Activated T-helper 2 cell treated with anti-CD3 and anti-CD28 coated beads, Interferon-gamma antibody, Interleukin-2, Interleukin-4, amounts not matched to agents 10 μg/mL and 5 μg/mL and 100 μg/mL, durations not matched to agents 14 hours and 24 hours and 36 hours (primary cell): ENCODE measurements at places on chromosomes 12 and 14.

GRCh38 chr14:75402867-75403413 is 24.9 kb upstream of the JDP2 start:
- H3K4me3 ChIP-seq: no peak overlapping the region
- H3K27ac ChIP-seq: no peak overlapping the region
- peaks cover 14% of the 10 kb centered on the region for H3K27me3 ChIP-seq
- no peak for DNase-seq

GRCh38 chr12:16008421-16008824 is 97.3 kb downstream of the DERA start:
- no peaks in the 10 kb centered on the region for H3K4me1 ChIP-seq
- no peak overlapping the region for H3K4me3 ChIP-seq
- no peak overlapping the region for H3K27ac ChIP-seq
- no peaks in the 10 kb centered on the region for H3K27me3 ChIP-seq
- DNase-seq: no peak

- H3K4me3 ChIP-seq: no peak overlapping the region
- DNase-seq: no peak
- no peaks in the 10 kb centered on the region for H3K4me1 ChIP-seq
- no peaks in the 10 kb centered on the region for H3K27me3 ChIP-seq
- no peaks in the 10 kb centered on the region for H3K36me3 ChIP-seq
These were observed 122.0 kb downstream of the AKAP6 start for GRCh38 chr14:32450919-32451675.

GRCh38 chr14:78157494-78158437 is 12.4 kb upstream of the NRXN3 start:
- H3K36me3 ChIP-seq: no peaks in the 10 kb centered on the region
- no peak overlapping the region for H3K4me3 ChIP-seq
- DNase-seq: no peak
- peaks cover 9% of the 10 kb centered on the region for H3K27me3 ChIP-seq
- no peak overlapping the region for H3K27ac ChIP-seq

DNA sequence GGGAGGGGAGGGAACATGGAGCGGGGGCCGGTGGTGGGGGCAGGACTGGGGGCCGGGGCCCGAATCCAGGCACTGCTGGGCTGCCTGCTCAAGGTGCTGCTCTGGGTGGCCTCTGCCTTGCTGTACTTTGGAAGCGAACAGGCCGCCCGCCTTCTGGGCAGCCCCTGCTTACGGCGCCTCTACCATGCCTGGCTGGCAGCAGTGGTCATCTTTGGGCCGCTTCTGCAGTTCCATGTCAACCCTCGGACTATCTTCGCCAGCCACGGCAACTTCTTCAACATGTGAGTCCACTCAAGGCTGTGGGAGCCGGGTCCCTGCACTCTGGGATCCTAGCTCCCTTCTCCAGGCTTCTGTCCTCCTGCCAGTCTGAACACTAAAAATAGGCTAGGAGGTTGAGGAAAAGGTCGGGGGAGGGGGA is 1.1 kb downstream of the FITM1 start:
- H3K27ac ChIP-seq: no peak overlapping the region
- no peak overlapping the region for H3K4me3 ChIP-seq
- no peaks in the 10 kb centered on the region for H3K27me3 ChIP-seq
- DNase-seq: no peak

GRCh38 chr12:34212651-34213050 is 190.4 kb downstream of the ALG10 start:
- H3K27ac ChIP-seq: no peak overlapping the region
- no peaks in the 10 kb centered on the region for H3K27me3 ChIP-seq
- DNase-seq: no peak
- H3K36me3 ChIP-seq: no peaks in the 10 kb centered on the region
- H3K4me1 ChIP-seq: no peaks in the 10 kb centered on the region

- H3K4me1 ChIP-seq: no peaks in the 10 kb centered on the region
- no peak for DNase-seq
- no peaks in the 10 kb centered on the region for H3K27me3 ChIP-seq
- no peak overlapping the region for H3K4me3 ChIP-seq
- no peaks in the 10 kb centered on the region for H3K36me3 ChIP-seq
- H3K27ac ChIP-seq: no peak overlapping the region
These were observed 540.7 kb downstream of the BCL11B start for GRCh38 chr14:98731286-98731685.

DNA sequence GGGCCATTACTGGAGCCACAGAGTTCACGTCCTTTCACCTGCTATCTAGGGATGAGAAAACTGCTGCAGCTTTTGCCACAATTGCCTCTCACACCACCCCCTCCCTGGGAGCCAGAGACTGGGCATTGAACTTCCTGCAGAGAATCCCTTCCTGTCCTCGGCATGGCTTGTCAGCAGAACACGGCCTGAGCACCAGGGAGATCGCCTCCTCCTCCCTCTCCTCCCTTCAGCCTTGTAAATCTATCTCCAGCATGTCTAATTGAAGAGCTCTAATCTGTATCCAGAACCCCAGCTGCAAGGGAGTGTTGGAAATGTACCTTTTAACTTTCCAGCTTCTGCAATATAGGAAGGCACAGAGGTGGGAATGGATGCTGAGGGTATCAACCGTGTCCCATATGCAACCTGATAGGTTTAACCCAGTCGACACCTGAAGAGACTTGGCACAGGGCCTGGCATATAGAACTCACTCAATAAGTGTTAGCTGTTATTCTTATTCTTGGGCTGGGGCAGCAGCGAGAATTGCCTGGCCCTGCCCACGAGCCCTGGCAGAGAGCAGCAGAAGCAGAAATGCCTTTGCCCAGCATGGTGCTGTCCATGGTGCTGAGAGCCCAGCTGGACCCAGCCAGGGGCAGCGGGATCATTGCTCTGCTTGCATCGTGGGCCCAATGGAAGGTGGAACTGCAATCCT is 26.8 kb downstream of the TMEM63C start:
- peak; percentile 38 for DNase-seq
- H3K4me1 ChIP-seq: no peaks in the 10 kb centered on the region
- H3K27ac ChIP-seq: no peak overlapping the region
- no peak overlapping the region for H3K4me3 ChIP-seq

- peak overlapping the region; percentile 55 for H3K4me3 ChIP-seq
- peak; percentile 64 for DNase-seq
- peak overlapping the region; percentile 95 for H3K27ac ChIP-seq
- H3K27me3 ChIP-seq: no peaks in the 10 kb centered on the region
- H3K4me1 ChIP-seq: peaks cover 87% of the 10 kb centered on the region
These were observed 85.1 kb downstream of the BORCS5 start for GRCh38 chr12:12441843-12442461.

DNA sequence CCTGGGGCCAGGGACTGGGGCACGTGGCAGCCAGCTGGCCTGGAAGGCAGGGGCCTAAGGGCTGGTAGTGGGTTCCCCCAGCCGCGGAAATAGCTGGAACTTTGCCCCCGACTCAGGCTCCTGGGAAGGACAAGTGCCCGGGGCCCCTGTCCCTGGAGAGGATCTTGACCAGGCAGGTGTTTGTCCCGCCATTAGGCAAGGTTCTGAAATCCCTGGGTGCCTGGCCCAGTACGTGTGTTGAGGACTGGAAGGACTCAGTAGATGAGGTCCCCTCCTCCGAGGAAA is 94.2 kb downstream of the B4GALNT3 start:
- peak overlapping the region; percentile 80 for H3K27ac ChIP-seq
- peaks cover 41% of the 10 kb centered on the region for H3K36me3 ChIP-seq
- H3K4me3 ChIP-seq: peak overlapping the region; percentile 93
- no peaks in the 10 kb centered on the region for H3K27me3 ChIP-seq
- H3K4me1 ChIP-seq: peaks cover 47% of the 10 kb centered on the region

DNA sequence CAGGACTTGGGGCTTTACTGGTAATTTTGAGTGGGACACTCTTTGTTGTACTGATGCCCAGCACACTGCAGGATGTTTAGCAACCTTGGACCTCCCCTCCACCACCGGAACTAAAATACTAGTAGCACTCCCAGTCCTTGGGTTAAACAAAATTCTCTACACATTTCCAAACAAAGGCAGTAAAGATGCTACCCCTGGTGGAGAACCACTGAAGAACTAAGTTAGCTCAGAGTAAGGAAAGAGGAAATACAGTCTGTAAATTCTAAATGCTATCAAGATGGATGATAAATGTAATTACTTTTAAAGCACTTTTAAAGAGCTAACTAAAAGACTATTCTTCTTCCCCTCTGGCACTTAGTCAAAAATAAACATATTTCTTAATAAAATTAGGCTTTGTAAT is 64.1 kb downstream of the LRP6 start:
- no peak overlapping the region for H3K27ac ChIP-seq
- DNase-seq: no peak
- H3K4me1 ChIP-seq: peaks cover 9% of the 10 kb centered on the region
- H3K4me3 ChIP-seq: no peak overlapping the region
- H3K27me3 ChIP-seq: peaks cover 45% of the 10 kb centered on the region

DNA sequence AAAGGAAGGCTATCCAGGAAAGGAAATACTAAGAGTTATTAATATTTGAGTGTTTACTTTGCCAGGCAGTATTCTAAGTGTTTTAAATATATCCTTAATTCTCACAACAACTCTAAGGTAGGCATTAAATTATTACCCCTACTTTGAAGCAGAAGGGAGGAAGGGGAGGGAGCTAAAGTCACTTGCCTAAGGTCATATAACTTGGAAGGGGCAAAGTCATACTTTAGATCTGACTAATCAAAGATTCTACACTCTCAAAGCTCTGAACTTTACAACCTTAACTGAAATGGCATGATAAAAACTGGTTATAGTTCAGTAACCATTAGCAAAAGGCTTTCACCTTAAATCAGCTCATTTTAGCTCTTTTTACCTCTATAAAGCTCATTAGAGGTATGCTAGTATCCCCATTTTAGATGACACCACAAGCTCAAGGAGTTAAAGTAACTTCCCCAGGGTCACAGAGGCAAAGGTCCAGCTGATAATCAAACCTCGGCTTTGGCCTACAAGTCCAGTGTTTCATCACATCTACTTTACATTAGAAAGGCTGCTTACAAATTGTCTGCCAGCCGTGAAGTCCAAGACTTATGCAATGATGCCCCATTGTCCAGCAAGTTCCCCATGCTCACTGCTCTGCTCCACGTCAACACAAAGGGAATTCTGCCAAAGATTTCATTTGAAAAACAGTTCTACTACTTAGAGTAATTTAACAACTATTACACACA is 223.9 kb downstream of the MED13L start:
- H3K27ac ChIP-seq: no peak overlapping the region
- no peak for DNase-seq
- H3K4me1 ChIP-seq: peaks cover 36% of the 10 kb centered on the region
- no peaks in the 10 kb centered on the region for H3K36me3 ChIP-seq
- no peaks in the 10 kb centered on the region for H3K27me3 ChIP-seq
- no peak overlapping the region for H3K4me3 ChIP-seq

DNA sequence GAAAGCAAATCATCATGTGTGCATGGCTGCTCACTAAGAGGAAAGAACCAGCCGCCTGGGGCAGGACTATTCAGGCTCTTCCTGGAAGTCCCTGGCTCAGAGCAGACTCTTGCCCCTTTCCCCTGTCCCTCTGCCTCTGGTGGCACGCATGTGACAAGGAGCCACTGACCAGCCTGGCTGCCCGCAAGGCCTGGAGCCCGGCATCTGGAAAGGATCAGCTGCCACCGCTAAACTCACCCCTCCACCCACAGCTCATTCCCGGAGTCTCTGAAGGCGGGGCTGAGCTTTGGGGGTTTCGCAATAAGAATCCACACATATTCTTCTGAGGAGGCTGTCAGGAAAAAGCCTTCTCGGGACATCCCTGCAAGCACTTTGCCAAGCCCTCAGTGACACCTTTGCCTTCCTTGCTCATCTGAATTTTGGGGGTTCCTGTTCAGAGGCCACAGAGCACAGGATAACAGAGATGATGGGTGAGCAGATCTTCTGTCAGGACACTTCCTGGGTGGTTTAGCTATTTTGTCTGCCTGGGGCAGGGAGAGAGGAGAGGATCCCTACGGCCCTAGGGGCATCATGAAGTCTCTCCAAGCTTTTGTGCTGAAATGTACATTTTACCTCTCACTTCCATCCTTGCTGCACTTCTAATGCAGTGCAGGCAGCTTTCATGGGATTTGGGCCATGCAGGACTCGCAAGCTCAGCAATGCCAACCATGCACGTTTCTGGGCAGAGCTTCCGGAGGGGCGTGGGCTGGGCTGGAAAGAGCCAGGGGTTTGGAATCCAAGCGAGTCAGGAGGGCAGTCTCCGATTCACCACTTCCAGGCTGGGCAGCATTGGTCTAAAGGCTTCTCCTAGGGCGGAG is 124.8 kb upstream of the MAP1LC3B2 start:
- H3K27me3 ChIP-seq: peaks cover 3% of the 10 kb centered on the region
- H3K4me3 ChIP-seq: no peak overlapping the region
- no peaks in the 10 kb centered on the region for H3K36me3 ChIP-seq
- DNase-seq: no peak

- peaks cover 22% of the 10 kb centered on the region for H3K36me3 ChIP-seq
- H3K27me3 ChIP-seq: no peaks in the 10 kb centered on the region
- peaks cover 27% of the 10 kb centered on the region for H3K4me1 ChIP-seq
- peak; percentile 82 for DNase-seq
These were observed 32.3 kb downstream of the NINJ2 start for GRCh38 chr12:630656-631632.

DNA sequence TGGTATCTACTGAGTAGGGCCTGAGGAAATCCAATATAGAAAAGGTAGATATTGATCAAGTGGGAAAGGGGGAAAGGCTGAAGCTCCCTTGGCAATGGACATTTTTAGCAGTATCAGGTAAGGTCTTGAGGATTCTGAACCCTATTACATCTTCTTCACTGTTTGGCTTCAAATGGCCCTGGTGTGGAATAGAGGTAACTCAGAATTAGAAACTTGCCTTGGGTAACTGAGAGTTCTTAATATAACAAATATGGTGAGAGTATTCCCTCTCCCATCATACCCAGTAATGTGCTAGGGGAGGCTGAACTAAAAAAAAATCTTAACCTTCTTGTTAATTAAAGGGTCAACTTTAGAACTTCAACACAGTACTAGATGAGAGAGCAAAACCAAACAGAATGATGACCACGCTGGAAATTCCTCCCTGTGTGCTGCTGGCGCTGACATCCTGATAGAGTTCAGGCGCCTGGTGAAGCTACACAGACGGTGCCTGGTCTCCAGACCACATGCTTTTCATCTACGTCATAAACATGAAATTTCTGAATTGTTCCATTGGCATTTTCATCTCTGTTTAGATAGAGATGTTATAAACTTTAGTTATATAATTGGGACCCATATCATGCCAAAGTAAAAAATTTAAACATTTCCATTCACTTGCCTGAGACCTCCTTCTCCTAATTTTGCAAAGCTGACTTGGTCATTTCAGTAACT is 128.3 kb downstream of the AKAP6 start:
- H3K27ac ChIP-seq: no peak overlapping the region
- H3K27me3 ChIP-seq: no peaks in the 10 kb centered on the region
- H3K4me1 ChIP-seq: no peaks in the 10 kb centered on the region
- DNase-seq: no peak

- DNase-seq: no peak
- H3K27me3 ChIP-seq: no peaks in the 10 kb centered on the region
- H3K4me3 ChIP-seq: no peak overlapping the region
- peaks cover 9% of the 10 kb centered on the region for H3K36me3 ChIP-seq
These were observed 32.5 kb downstream of the BRMS1L start for GRCh38 chr14:35858521-35859209.

GRCh38 chr12:31931796-31932715 is 27.2 kb upstream of the RESF1 start:
- no peak for DNase-seq
- H3K4me3 ChIP-seq: no peak overlapping the region
- H3K36me3 ChIP-seq: peaks cover 41% of the 10 kb centered on the region
- H3K27me3 ChIP-seq: no peaks in the 10 kb centered on the region
- H3K4me1 ChIP-seq: peaks cover 28% of the 10 kb centered on the region
